HS-5 (cell line): ENCODE measurements at places on chromosomes 16 and 17.

GRCh38 chr16:66007717-66008116 lies 358.8 kb upstream of the CDH5 start:
- peak; percentile 68 for DNase-seq

DNA sequence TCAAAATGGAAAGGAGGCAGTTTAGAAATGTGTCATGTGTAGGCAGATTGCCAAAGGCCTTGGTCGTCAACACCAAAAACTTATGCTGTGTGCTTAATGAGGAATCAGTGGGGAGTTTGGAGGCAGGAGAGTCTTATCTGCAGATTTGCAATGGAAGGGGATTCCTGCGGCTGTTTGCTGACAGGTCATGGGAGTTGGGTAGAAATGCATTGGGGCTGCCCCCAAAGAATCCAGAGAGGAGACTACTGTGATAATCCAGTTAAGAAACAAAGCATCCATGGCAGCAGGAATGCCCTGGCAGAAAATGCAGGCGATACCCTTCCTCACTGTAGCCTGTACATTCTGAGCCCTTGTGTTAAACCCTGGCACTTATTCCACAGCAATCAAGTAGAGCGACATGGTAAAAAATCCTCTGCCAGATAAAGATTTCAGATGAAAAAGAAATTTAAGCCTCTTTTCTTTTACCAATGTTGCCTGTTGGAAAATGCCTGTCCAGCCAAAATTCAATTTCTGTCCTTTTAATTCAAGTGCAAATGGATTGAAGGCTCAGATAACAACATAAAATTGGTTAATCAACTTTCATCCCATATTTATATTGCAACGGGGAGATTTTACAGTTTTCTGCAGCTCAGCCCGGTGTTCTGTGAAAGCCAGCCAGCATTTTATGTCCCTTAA lies 491.0 kb upstream of the CDH5 start:
- no peak for DNase-seq

DNA sequence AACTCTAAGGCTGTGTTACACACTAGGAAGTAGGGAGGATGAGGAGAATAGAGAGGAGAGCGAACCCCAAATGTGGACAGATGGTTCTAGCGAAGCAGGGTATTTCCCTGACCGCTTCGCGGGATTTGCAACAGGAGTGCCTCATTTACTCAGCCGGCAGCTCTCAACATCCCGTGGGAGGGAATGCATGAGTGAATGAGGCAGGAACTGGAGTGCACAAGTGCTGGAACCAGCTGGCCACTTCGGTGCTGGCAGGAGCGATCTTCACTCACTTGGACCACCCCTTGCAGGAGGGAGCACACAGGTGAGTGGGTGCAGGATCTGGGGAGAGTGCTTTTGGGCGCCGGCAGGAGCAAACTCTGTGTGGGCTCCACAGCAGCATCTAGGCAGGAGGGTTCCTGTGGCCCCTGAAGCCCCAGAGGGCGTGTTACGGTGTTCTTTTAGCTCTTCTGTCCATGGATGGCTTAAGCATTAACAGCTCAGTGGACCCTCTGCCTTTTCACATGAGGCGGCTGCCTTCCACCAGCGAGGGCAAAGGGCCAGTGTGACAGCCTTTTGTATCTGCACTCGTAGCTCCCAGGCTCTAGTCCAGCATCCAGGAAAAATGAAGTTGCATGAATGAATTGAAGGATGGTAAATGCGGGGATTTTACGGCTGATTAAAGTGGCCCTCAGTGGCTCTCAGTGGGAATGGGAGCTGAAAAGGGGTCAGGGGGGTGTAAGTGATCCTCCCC lies 17.4 kb upstream of the ZNHIT3 start:
- DNase-seq, result no peak

DNA sequence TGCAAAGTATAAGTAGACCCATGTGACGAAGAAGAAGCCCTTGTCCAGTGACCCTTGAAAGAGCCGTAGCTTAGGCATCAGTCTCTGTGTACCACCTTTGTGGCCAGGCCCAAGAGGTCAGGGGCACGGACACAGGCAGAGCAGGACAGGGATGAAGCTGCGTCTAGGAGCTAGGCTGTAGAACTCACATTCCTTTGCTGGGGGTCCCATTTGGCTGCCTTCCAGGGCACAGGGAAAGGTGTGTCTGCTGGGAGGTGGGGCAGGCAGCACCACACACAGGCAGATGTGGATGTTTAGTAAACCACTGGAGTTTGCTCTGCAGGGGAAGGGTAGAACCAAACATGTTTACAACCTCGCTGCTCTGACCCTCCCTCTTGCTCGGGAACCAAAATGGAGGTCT lies 33.7 kb downstream of the HNF1B start:
- DNase-seq, result no peak

- DNase-seq, result no peak
Measured at GRCh38 chr17:20955427-20956323, 87.1 kb downstream of the USP22 start.

- no peak for DNase-seq
Measured at GRCh38 chr17:29190592-29191207, 10.5 kb upstream of the MYO18A start.

DNA sequence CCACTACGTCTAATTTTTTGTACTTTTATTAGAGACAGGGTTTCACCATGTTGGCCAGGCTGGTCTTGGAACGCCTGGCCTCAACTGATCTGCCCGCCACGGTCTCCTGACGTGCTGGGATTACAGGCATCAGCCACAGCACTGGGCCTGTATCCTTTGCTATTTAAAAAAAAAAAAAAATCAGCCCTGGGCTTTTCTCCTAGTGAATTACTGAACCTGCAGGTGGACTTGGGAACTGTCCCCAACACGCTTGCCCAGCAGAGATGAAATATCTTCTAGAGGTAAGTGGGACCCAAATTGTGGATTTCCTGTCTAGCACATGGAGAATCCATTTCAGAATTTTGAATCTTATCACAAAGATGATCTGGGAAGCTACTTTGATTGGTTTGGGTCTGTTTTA lies 14.8 kb downstream of the CNOT1 start:
- no peak for DNase-seq

- no peak for DNase-seq
Measured at GRCh38 chr16:11673091-11674000, 5.1 kb downstream of the SNN start.
